ENCODE measurements at places on chromosomes 4 and X.

DNA sequence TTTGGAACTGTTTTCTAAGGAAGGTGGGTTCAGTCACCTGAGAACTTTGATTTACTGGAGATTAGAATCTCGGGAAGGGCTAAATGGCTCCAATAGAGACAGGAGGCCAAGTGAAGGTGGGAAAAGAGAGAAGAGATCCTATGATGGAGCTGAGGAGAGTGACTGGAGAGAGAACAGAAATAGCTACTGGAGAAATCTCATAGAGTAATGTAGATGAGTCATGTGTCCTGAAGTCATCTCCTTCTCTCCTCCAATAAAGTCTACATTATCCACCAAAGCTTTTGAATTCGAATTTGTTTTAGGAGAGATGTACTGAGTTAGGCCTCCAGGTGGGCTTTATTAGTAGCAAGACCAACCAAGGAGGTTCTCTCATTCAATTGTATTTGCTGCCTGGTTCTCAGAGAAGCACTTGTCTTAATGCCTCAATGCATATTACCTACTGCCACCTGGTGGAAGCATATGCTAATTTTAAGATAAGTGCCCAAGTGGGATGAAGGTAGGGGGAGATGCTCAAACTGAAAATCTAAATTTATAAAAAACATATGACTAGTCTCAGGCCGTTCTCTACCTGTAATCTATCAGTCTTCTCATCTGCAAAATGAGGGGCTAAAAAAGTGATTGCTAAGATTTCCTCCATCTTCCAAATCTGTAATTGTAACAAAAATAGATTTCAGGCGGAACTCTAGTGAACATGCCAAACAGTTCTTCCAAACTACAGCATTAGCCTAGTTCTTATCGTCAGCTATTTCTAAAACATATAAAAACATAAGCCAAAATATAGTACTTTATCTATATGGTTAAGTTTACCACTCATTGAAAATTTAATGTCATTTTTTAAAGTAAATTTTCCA is 24.4 kb downstream of the TXK start:
- DNase-seq: no peak

DNA sequence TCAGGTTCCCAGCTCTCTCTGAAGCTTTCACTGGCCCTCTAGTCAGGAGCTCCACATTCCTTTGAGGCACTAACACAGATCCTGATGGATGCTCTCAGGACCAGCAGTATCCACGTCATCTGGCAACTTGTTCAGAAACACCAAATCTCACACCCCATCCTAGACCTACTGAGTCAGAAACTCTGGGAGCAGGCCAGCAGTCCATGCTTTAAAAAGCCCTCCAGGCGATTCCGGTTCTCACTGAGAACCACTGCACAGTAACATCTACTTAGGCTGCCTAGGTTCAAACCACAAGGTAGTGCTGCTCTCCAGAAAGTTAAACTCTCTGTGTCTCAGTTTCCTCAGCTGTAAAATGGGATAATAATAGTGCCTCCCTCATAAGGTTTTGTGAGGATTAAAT is 55.3 kb downstream of the CCDC158 start:
- no peak for DNase-seq

GRCh38 chr4:56182356-56182755 is 204.9 kb downstream of the AASDH start:
- no peak for DNase-seq

DNA sequence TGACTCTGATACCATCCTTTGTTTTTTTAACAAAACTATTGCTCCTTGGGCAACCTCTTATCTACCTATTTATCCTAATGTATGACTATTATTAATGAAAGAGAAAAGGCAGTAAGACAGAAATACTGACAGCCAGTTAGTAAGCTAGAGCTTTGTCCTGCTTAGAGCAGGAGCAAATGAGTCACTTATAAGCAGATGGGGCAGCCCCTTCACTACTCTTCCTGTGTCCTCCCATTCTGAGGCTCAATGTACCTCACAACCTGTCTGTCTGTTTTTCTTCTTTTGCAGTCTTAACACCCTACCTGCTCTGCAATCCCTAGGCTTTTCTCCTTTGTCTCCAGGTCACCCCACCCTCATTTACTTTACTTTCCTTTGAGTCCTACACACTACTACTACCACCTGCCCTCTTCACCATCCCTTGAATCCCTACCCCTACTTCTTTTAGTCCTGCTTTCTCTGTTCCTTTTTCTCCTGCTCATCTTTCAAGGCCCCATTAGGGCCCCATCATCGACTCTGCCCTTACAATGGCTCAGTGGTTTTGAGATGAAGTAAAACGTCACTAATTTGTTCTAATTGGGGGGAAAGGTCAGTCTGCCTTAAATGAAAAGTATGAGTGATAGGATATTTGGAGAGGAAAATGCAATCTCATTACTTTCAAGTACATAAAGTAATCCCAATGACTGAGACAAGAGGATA is 294.3 kb downstream of the GUCY2F start:
- DNase-seq: no peak

- DNase-seq: no peak
These were observed 113.8 kb downstream of the SYNPO2 start for GRCh38 chr4:119002476-119002875.

- DNase-seq: no peak
These were observed 106.6 kb downstream of the RASL11B start for GRCh38 chr4:52968691-52969090.

- DNase-seq: no peak
These were observed 28.8 kb downstream of the ARHGAP10 start for GRCh38 chr4:147760695-147761094.

- no peak for DNase-seq
These were observed 1.9 kb downstream of the TLR7 start for GRCh38 chrX:12868747-12869146.

DNA sequence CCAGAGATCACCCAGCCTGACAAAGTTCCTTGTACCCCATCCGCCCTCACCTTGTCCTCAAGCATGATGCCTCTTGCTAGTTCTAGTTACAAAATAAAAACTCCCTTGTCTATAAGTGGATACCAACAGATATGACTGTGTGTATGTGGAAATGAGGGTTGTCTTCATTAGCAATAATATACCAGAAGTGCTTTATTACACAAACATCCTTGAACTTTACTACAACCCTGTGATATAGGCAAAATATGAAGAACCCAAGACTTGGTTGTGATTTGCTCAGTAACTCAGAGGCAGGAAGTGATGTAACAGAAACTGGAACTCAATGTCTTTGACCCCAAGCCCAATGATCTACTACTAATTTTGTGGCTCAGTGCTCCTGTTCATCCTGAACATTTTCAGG is 97.6 kb downstream of the AKAP4 start:
- no peak for DNase-seq

DNA sequence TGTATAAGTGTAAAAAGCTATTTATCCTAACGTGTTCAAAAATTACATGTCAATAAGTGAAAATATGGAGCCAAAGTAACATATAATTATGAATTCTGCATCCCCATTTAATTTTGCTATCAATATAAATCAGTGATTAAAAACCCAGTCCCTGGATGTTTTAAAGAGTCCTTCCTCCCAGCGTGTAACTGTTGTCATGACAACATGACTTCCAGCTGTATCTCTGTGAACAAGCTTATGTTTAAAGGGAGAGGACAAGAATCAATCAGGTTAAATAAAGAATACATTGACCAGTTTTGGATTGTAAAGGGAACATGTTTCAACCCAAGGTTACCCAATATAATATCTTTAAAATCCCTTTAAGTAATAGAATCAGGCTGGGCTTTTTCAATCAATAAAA is 219.7 kb downstream of the NSUN7 start:
- no peak for DNase-seq

- DNase-seq: no peak
These were observed 103.6 kb downstream of the RAPGEF2 start for GRCh38 chr4:159206427-159206871.

DNA sequence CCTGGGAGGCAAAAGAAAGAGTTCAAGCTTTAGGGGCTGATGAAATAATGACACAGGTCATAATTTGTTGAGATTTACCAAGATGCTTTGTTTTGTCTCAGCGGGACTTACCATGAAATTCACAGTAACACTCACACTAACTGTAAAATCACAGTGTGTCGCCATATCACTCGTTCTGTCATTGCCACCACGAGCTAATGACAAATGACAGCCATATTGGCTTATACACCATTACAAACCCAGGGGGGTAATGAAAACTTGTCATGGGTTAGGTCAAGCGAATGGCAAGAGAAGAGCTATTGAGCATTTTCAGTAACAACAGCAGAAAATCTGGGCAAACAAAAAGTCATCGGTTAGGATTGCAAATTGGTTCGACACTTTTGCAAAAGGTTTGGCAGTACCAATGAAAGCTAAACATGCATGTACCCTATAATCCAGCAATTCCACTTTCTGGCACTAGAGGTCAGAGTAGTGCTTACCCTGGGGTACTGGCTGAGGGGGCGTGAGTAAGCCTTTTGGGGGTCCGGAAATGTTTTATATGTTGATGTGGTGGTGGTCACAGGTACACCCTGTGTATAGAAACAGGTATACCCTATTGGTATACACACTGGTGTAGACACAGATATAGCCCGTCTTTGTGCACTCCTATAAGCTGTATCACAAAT is 83.9 kb upstream of the RAI2 start:
- no peak for DNase-seq

DNA sequence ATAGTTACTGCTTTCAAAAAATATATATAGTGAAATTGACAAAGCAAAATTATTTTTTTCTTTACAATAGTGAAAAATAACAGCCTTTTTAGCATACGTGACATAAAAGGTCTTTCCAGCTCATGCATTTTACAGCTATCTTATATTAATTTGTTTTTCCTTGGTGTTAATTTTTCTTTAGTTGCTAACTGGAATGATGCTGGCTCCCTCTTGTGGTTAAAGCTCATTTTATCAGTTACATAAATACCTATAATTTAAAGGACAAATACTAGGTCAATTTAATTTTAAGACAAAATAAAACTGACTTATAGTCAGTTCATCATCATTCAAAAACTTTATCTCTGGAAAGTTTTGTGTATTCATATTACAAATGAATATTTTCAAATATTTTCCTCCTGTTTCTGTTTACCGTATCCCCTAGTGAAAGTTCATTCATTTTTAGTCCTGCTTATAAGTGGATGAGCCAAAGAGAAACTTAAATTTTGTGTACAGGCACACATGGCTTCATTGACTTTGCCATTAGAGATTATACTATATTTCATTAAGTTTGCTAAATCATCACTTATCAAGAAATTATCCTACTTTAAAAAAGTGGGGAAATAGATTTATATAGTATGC is 9.9 kb upstream of the ANAPC4 start:
- no peak for DNase-seq

GRCh38 chr4:112857461-112857860 is 192.0 kb upstream of the ANK2 start:
- DNase-seq: no peak

DNA sequence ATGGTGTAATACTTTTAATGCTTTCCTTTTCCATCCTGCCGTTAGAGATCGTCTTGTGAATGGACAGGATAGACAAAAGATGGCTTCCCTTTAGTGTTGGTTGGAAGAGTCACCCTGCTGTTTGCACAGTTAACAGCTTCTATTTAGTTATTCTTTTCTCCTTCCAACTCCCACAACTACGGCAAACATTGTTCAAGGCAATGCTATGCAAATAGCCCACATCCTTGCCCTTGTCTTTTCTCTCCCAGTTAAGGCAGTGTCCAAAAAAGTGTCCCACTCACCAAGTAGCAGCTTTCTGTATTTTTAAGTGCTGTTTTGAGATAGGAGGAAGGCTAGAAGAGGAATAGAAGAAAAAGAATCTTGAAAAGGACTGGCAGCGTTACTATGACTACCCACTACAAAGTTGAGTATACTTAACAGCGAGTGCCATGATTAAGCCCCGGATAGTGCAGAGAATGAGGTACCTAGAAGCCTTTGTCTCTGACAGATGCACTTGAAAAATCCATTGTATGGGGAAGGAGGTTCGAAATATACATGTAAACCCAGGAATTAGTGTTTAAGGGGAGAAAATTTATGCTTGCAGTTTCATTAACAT is 12.1 kb upstream of the RUFY3 start:
- no peak for DNase-seq

- DNase-seq: no peak
These were observed 552.7 kb downstream of the RAPGEF2 start for GRCh38 chr4:159655547-159655946.

GRCh38 chr4:138894709-138895108 is 120.9 kb upstream of the NOCT start:
- no peak for DNase-seq

DNA sequence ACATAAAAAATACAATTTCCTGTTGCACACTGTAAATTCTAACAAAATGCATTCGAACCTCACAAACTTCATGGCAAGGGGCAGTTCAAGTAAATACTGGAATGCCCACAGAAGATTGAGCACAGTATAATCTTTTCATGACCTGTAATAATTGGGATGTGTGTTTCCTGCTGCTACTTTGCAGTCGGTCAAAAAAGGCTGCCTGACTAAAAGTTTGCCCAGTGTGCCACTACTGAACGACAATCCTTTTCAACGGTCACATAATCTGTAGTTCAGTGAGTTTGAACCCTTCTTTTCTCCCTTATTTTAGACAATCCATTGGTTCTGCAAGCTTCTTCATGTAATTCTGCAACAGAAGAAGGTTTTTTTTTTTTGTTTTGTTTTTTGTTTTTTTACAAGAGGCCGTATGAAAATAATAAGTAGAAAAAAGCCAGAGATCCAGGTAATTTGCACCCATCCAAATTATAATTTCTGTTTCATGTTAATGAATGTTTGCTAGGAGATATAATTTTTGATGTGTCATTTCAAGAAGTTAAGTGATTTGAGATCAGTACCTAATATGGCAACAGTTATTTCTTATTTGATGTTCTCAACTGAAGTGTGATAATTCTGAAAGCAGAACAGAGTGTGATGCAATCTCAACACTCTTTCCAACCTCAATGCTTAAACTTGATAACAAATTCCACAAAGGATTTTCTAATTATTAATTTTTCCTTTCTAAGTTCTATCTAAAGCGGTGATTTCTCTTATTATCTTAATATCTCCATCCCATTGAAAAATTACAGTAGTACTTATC is 237.6 kb downstream of the FSTL5 start:
- DNase-seq: no peak

- DNase-seq: no peak
These were observed 192.4 kb downstream of the FAT4 start for GRCh38 chr4:125507141-125507540.

- DNase-seq: no peak
These were observed 5.3 kb upstream of the SAP30 start for GRCh38 chr4:173365359-173365996.

GRCh38 chr4:168995537-168996295 is 14.3 kb downstream of the CBR4 start:
- no peak for DNase-seq

GRCh38 chr4:184215709-184216328 is 1.9 kb downstream of the ENPP6 start:
- DNase-seq: no peak

DNA sequence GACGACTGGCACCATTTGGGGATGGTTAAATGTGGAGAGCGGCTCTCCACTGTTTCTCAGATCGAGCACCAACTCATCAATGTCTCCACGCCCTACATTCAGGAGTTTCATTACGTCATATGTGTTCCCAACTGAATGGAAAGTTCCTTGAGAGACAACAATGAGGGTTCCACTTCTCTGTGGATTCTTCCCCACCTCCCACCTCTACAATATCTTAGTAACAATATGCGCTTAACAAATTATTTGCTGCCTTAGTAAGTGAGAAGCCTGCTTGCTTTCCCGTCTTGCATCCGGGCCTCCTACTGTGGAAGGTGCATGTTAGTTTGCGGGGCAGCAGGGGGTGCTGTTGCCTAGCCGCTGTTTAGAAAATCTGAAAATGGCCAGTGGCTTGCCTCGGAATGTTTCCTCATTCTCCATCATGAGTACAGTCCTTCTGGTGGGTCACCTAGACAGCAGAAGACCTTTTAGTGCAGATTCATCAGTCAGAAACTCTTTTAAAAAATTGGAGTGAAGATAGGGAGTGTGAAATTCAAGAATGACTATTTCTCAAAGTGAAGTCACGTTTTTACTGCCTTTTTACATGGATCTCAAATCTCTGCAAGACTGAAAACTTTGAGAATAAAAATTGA is 55.7 kb downstream of the PHOX2B start:
- DNase-seq: no peak
